Fibroblast of lung (primary cell): ENCODE measurements at places on chromosomes 2 and 18.

- DNase-seq, result peak; percentile 37
Observed at GRCh38 chr18:48790226-48790863, 160.4 kb downstream of the SMAD7 start.

DNA sequence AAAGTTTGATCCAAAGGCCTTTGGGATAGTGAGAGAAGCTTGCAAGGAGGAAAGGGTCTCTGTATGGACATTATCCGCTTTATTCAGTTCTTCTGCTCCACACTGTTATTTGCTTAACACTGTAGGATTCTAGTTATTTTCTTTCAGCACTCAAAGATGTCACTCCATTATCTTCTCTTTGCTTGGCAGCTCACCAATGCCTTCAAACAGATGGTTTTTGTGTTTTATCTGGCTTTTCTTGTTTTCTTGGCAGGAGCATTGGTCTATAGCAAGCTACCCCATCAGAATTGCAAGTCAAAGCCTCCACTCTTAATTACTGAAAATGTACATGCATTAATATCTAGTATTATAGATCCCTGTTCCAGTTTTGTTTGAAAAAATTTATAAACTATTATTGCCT, 138.8 kb downstream of the EVA1A start:
- no peak for DNase-seq

DNA sequence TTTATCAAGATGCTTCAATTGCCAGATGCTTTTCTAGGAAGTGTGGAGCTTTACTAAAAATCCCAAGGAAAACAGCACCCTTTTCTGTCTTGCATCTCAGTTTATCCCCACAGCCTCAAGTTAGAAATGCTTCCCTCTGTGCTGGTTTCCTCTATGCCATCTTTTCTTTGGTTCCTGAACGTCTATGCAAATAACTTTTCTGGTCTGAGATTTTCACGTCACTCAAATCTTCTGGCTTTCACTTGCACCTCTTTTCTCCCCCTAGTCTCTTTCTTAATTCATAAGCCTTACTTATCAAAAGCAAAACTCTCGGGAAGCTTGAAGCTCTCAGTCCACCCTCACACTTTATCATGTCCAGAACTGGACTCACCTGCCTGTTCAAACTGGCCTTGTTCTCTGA, 33.9 kb downstream of the ARHGAP25 start:
- DNase-seq, result no peak

- no peak for DNase-seq
Observed at GRCh38 chr2:174053355-174054151, 88.4 kb upstream of the SP3 start.

GRCh38 chr2:15912203-15912602, 28.1 kb upstream of the MYCN start:
- peak; percentile 40 for DNase-seq

- DNase-seq, result no peak
Observed at GRCh38 chr18:50159654-50160046, 35.3 kb downstream of the MYO5B start.

- DNase-seq, result no peak
Observed at GRCh38 chr2:71720596-71721361, 267.4 kb downstream of the DYSF start.

- DNase-seq, result no peak
Observed at GRCh38 chr2:114046866-114047435, 157.1 kb downstream of the ACTR3 start.

GRCh38 chr2:8626572-8626971, 55.3 kb upstream of the ID2 start:
- DNase-seq, result no peak

DNA sequence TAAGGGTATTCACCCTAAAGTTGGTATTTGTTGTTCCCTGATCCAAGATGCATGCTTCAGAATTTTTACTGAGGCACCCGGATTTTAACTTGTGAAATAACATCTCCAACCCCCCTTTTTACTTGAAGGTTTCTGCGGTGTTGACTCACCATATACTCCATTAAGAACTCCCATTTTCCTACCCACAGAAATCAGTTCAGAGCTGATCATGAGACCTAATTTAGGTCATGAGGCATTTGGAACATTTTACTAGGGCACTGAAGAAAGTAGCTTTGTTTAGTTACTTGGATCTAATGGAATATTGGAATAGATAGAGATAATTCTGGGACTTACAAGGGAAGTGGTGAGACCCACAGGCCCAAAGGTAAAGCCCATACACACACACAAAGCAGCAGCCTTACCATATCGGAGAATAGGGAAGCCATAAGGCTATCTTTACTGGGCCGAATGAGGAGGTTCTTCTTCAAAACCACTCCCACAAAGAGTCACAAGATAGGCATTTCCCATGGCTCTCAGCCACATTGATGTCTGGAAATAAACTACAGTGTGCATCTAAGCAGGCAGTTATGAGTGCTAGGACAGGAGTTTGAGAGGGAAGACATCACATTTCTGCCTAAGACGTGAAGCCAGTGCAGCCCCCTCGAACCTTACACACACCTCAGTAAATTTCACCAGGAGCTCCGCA, 681.0 kb upstream of the LRRTM4 start:
- DNase-seq, result no peak

DNA sequence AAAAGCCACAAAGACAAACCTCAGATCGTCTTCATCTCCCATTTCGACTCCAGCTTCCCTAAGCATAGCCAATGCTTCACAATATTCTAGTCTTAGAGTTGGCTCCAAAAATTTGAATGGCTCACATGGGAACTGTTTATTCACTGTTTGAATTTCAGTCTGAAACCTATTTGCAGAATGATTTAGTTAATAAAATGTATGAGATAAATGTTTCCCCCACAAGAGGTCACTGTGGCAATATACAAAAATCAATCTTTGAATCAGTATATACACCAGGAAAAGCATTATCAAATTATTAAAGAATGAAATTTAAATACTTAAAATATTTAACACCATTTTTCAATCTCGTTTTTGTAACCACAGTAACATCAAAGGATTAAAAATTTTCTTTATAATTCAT, 40.0 kb upstream of the MCM6 start:
- DNase-seq, result peak; percentile 60

DNA sequence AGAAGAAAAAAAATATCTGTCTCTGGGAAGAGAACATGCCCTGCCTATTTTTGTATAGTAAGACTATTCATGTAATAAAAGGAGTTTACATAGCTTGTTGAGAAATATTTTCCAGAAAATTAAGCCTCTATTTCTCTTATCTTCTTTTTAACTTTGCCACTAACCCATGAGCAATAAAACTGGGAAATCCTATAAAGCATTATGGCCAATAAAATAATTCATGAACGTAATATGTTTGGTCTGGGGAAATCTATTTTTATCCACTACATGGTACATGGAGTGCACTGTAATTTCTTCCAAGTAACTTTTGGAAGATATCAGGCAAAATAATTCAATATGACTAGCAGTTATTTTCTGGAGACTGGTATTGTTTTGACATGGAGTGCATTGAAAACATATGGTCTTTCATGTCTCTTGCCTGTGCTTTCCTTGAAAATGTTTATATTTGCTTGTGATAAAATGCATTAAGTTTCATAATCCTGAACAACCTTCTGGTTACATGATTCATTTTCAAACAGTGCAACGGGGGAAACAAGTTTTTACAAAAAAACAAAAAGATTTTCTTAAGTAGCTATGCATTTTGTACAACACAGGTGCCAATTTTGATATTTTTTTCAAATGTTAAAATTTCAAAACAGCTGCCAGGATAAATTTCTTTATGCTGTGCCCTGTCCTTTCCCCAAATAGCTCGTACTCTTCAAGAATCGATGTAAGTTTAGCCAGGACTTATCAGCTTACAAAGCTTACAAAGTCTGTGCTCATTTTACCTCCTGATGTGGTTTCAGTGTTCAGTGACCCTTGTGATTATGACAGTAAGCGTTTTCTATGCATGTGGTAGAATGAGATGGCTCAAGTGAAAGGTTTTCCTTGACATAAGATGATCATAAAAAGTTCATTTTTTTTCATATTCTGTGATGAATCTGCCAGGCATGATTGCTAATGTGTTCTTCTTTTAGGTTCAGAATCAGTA, 194.5 kb downstream of the UBE2E3 start:
- peak; percentile 49 for DNase-seq

DNA sequence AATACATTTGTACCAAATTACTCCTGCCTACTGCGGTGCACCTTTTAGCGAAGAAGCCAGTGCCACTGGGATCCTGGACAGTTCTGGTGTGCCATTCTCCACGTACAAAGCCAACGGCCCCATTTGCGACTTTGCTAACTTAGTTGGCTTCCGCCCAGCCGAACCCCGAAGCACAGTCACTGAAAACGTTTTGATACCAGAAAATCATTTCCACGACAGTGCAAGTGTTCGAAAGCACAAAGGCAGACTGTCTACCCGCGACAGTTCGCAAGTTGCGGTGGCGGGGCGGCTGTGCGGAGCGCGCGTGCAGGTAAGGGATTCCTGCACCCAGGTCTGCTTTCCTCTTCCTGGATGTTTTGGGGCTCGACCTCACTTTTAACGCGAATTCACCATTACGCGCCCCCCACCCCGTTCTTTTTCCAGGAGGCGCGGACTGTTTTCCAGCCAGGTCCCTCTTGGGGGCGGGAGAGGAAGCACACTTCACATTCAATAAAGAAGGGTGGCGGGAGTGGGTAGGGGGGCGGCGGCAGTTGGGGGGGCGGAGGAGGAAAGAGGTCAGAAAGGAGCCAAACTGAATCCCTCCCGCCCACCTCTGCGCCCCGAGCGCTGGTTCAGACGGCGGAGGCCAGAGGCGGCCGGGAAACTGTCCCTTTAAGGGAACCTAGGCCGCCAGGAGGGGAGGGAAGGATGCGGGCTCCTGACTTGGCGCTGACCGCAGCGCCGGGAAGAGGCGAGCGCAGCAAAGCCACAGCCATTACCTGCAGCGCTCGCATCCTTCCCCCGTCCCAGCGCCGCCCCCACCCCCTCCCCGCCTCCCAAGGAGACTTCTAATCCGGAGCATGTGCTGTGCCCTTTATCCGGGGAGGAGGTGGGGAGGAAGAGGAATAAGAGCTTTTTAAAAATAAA, 107.4 kb upstream of the KCTD1 start:
- peak; percentile 38 for DNase-seq
